ENCODE measurements at places on chromosomes 3 and 15. TPM values are rescaled to one million over a fixed set of nuclear protein-coding genes. Genes with fewer than 3 reads are reported as not detected.

Gene GOLGA8O
- total RNA-seq, result not detected

Gene SERINC4
- total RNA-seq, result 0.04 TPM

Gene CADM2
- total RNA-seq, result not detected

Gene FES
- 1.5 TPM for total RNA-seq

Gene CHP1
- total RNA-seq, result 92.4 TPM

Gene ZNF710
- 30.3 TPM for total RNA-seq

Gene HGD
- not detected for total RNA-seq

Gene COL6A5
- not detected for total RNA-seq

Gene GPR87
- total RNA-seq, result 62.8 TPM

Gene PEAK1
- 9.1 TPM for total RNA-seq

Gene ZNF80
- total RNA-seq, result not detected

Gene AHSG
- total RNA-seq, result 0.21 TPM

Gene TM4SF4
- total RNA-seq, result not detected

All from foreskin keratinocyte (primary cell).